ENCODE measurements at places on chromosomes 4 and X.
A peak's percentile ranks its signal among the peaks of the same experiment; 100 is the strongest.

DNA sequence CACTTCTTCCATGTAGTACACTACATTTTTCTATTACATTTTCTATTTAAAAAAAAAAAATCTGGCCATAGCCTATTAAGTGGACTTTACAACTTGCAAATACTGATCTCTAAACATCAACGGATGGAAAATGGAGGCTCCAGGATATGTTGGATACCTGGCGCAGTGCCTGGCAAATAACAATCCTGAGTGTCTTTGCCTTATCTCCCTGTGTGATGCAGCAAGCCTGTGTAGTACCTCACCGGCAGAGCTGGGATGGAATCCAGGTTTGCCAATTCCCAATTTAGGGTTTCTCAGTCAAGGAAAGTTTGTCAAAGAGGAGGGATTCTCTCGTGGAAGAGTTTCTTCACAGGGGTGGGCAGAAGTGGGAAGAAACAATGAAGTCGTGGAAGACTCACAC is 93.2 kb downstream of the KDR start:
- DNase-seq = peak; percentile 42

GRCh38 chr4:109589119-109589518 is 29.1 kb downstream of the MCUB start:
- no peak for DNase-seq

DNA sequence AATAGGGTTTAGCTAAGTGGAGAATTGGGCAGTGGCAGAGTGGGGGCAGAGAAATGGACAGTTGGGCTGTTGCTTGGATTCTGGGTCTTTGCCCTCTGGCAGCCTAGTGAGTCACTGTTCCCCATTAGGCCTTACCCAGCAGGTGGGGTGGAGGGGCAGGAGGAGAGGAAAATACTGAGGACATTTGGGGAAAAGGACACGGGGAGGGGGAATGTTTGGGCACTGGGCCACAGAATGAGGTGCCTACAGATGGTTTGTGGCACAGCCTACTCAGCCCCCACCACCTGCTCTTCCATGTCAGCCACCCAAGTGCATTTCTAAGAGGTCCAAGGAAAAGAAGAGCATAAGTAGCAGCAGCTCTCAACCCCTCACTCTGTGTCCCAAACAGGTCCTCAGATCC is 13.0 kb downstream of the SLC16A2 start:
- no peak for DNase-seq

DNA sequence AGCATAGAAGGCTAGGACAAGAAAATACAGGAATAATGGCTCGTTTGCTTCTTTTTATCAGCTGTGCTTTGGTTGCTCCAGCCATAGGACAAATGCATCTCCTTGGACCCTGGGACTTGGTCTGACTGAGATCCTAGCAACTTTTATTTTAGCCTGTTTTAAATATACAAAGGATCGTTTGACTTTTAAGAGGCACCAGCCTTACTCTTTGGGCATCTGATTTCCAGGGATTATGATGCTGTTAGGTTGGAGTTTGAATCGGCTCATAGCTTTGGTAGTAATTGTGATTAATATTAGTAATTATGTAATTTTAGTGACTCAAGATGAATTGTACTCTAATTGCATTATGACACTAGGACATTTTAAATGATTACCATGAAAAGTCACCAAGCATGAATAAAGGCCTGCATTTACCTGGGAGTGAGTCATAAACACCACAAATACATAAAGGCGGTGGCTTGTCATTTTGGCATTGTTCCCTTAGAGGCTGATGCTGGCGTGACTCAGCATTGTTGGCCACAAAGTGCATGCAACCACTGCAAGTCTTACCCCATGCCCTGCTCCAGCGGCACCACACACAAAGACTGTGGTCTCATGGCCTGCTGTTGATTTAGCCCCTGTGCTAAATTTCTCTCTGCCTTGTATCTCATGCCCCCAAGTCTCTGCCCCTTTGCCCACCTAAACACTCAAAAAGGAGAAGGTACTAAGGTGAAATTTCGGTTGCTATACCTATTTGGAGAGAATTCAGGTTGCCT is 12.4 kb downstream of the GPAT3 start:
- DNase-seq = peak; percentile 97

- no peak for DNase-seq
Observed at GRCh38 chr4:141022111-141022695, 111.1 kb downstream of the RNF150 start.

DNA sequence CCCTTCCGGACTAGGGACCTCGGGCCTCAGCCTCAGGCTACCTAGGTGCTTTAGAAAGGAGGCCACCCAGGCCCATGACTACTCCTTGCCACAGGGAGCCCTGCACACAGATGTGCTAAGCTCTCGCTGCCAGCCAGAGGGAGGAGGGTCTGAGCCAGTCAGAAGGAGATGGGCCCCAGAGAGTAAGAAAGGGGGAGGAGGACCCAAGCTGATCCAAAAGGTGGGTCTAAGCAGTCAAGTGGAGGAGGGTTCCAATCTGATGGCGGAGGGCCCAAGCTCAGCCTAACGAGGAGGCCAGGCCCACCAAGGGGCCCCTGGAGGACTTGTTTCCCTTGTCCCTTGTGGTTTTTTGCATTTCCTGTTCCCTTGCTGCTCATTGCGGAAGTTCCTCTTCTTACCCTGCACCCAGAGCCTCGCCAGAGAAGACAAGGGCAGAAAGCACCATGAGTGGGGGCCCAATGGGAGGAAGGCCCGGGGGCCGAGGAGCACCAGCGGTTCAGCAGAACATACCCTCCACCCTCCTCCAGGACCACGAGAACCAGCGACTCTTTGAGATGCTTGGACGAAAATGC is at the start of gene WAS:
WAS (plus strand) TSS at position 389 of the 572 bp plus-strand sequence; CDS start at position 444, 55 bp downstream.
- no peak for DNase-seq

GRCh38 chr4:151267822-151268535 is 9.0 kb upstream of the PRSS48 start:
- DNase-seq = no peak

- no peak for DNase-seq
Observed at GRCh38 chr4:186762361-186762760, 38.7 kb upstream of the FAT1 start.

DNA sequence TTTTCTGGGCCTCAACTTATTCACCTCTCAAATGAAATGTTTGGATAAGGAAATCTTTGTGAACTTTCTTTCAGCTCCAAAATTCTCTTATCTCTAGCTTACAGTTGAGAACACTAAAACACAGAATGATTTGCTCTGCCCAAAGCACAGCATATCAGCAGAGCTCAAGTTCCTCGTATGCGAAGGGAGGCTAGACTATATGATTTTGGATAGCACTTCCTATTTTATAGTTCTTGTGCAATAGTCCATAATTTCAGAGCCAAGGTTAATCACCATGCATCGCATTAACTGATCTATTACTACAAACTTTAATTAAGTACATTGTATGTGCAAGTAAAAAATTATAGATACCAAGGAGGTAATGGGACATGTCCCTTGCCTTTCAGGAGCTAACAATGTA is 27.0 kb upstream of the KLHL13 start:
- no peak for DNase-seq

Measured in fibroblast of the aortic adventitia (primary cell).